ENCODE measurements at places on chromosomes 6 and 20. TPM values are rescaled to one million over a fixed set of nuclear protein-coding genes. Genes with fewer than 3 reads are reported as not detected.

DNA sequence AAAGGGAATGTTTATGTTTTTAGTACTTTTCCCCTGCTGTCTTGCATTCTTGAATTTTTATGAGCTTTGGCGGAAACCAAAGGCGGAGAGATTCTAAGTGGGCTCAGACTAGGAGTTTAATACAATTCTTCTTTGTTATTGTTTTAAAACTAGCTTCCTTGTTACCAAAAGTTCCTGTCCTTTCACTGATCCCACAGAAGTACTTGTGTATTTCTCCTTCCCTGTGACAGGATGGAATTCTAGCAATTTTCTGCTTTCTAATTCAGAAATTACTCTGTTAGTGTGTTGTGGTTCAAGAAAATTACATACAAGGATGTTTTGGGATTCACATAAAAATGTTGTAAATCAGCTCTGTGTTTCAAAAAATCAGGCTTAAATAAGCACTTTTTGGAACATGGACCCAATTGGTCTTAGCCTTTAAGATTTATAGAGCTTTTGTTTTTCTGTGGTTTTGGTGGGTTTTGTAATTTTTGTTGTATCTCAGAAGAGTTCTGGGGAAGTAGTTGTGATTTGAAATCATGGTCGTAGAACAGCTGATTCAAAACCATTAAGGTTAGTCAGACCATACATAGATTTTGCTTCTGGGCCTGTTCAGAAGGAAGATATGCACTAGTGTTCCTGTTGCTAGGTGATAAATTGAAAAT, 17.6 kb upstream of the CTAGE9 start:
- peak; percentile 78 for DNase-seq

GRCh38 chr6:137589067-137589848, 95.1 kb upstream of the OLIG3 start:
- peak; percentile 54 for DNase-seq

DNA sequence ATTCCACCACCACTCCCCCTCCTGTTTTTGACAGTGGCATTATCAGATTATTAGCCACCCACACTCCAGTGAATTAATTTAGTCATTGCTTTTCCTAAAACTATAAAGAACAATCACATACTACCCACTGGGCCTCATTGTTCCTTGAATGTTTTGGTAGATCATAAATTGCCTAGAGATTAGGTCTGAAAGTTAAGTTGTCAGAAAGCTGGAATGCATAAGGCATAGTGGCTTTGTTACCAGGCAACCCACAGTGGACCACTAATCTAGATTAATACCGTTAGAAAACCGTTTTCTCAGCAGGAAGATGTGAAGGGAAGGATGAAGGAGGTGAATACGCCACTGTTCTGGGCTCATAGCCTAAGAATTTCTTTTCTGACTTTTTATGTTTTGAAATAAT, 75.6 kb downstream of the SAMD3 start:
- no peak for DNase-seq

GRCh38 chr6:123329337-123329736, 307.4 kb downstream of the TRDN start:
- no peak for DNase-seq

Gene UBD
- not detected for total RNA-seq

Gene SLC17A2
- not detected for total RNA-seq

Gene ELOVL4
- total RNA-seq: 5.5 TPM

GRCh38 chr20:58136149-58136484, 92.3 kb downstream of the ANKRD60 start:
- DNase-seq: no peak

- DNase-seq: no peak
Observed at GRCh38 chr6:21955053-21955595, 341.7 kb downstream of the PRL start.

Gene BMP6
- 0.06 TPM for total RNA-seq

- no peak for DNase-seq
Observed at GRCh38 chr6:112004201-112005012, 49.5 kb upstream of the CCN6 start.
